ENCODE measurements at places on chromosomes 11 and 22.

- no peak for DNase-seq
Measured at GRCh38 chr22:49012712-49013395, 814.8 kb downstream of the BRD1 start.

DNA sequence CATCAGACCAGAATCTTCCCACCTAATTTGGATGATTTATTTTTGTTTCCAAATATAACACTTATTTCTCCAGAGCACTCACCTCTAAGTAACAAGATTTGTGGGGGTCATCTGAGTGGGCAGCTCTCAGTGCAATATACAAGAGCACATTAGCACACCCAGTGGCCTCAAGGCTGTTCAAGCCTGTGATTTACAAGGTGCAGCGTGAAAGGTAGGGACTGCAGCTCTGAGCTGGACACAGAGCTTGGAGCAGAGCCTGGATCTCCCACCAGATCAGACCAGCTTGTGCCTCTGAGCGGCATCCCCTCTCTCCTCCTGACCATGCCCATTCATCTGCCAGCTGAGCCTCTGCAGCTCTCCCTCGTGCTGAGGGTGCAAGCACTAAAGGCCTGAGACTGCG is 323.3 kb upstream of the ZC3H12C start:
- DNase-seq, result no peak

DNA sequence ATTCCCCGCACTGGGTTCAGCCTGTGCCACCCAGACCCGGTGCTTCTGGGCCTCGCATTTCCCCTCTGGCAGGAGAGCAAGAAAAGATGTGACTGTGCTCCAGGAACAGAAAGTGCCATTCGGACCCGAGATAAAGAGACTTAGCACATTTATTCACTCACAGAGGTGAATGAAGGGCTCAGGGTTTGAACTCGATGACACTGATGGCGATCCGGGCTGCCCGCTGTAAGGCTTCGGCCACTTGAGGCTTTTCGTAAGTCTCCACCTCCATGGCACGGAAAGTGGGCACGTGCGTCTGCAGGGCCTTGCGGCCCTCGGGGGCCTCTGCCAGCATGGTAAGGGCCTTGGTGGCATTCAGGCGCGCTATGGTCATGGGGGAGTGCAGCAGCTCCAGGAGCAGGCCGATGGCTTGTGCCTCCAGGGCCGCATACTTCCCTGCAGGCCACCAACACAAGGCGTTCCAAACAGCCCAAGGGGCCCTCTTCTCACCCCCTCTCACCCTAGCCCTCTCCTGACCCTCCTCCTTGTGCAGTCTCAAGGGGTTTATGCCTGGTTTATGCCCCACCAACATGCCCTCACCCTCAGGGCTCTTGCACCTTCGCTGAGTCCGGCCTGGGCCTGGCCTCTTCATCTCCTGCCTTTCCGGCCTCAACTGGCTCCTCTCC is 10.9 kb upstream of the GNAZ start:
- DNase-seq, result no peak

DNA sequence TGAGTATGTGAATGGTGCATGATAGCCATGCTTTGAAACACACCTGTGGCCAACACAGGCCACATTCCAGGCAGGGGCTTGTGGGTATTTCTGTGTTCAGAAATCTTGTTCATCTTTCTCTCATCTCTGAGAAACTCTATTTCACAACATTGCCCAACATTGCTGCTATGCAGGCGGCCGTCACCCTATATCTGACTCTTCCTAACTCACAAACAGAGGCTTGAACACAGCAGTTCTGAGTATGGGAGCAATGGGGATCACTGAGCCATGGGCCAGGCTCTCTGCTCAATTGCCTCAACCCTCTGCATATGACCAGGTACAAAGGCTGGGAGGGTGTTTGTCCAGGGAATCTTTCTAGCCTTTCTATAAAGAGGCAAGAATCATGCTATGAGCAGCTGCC is 259.9 kb downstream of the BUD13 start:
- DNase-seq, result no peak

DNA sequence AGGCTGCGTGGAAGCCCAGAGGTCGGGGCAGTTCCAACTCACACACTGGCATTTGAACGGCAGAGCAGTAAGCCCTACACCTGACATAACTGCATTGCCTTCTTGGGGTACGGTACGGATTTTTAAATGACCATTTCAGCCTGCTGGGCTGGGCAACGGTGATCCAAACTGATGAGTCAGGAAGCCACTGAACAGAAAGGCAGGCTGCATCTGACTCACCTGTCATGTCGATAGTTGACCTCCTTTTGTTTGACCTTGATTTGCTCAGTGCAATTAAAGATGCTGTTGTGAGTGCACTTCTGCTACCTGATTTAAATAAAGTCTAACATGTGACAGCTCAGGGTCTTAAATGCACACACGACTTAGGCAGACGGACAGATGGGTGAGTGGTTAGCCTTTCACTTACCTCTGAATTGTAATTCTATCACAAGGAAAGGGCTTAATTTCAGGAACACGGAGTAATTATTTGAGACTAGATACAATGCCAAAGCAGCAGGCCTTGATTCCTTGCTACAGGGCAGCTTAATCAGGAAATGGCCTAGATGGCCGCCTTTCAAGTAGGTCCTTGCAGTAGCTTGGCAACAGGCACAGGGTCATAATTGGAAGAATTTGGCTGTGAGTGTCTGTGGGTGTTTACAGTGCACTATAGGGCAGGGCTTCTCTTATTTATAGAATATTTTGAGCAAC is 52.2 kb downstream of the BMAL1 start:
- no peak for DNase-seq

DNA sequence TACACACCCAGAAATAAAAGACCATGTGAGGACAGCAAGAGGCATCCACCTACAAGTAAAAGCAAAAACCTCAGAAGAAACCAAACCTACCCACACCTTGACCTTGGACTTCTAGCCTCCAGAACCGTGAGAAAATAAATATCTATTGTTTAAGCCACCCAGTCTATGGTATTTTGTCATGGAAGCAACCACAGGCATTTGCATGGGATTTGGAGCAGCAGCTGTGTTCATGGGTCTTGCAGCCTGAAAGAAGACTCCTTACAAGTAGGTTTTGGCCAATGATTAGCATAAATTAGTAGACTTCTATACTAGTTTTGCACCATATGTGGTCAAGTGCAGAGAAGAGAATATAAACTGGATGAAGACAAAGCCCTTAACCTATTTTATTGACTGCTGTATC is 27.9 kb downstream of the FSHB start:
- DNase-seq, result no peak

DNA sequence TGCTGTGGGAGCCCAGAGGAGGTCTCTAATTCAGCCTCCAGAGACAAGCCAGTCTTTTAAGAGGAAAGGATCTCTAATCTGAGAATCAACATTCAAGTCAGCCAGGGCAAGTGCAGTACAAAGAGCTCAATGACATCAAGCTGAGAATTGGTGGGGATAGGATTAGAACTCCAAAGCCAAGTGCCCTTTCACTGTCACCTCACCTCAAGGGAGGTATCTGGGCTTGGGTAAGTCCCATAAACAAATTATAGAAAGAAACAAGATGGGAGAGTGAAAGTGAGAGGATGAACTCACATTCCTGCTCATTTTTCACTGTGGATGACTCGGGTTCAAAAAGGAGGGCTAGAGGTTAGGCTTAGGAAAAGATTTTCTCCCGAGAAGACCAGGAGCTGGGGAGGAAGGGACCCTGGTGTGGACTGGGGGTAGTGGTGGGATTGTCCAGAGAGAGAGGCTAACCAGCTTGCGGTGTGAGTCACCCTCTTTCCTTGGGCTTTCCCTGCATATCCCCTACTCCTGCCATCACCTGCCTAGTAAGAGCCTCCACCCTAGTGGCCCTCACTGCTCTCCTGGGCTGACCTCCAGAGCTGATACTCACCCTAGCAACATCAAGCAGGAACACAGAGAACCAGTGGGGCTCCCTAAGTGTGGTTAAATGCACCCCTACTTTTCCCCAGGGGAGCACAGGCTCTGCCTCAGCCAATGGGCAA is 70.4 kb downstream of the RRM1 start:
- no peak for DNase-seq

Data from hematopoietic multipotent progenitor cell treated with erythropoietin and hydrocortisone succinate and interleukin-3 and kit ligand, for 4 days (in vitro differentiated cells).